Stimulated activated CD8-positive, alpha-beta memory T cell treated with anti-CD3 and anti-CD28 coated beads, Interleukin-4, amount 100 ng/mL, for 1 hour (primary cell): ENCODE measurements at places on chromosomes 4 and X.

DNA sequence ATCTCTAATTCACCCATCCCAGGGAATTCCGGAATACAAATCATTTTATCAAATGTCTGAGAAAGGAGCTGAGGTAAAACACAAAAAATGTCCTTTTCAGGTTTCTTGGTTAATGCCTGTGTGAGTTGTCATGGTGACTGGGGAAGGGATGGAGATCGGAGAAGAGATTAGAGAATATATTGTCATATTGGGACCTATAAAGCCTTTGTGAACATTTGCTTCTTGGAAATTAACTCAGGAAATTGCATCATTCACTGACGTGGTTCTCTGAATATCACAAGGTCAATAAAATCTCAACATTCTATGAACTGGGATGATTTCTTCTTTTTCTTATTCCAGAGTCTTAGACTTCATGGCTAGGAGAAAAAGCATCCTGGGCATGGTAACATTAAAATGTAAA, 174.8 kb upstream of the GLRA2 start:
- no peak for DNase-seq

GRCh38 chr4:16598597-16599206, 299.7 kb downstream of the LDB2 start:
- DNase-seq = no peak

GRCh38 chr4:123790681-123791080, 394.1 kb downstream of the SPRY1 start:
- no peak for DNase-seq

GRCh38 chr4:111954550-111954949, 190.7 kb upstream of the FAM241A start:
- no peak for DNase-seq

DNA sequence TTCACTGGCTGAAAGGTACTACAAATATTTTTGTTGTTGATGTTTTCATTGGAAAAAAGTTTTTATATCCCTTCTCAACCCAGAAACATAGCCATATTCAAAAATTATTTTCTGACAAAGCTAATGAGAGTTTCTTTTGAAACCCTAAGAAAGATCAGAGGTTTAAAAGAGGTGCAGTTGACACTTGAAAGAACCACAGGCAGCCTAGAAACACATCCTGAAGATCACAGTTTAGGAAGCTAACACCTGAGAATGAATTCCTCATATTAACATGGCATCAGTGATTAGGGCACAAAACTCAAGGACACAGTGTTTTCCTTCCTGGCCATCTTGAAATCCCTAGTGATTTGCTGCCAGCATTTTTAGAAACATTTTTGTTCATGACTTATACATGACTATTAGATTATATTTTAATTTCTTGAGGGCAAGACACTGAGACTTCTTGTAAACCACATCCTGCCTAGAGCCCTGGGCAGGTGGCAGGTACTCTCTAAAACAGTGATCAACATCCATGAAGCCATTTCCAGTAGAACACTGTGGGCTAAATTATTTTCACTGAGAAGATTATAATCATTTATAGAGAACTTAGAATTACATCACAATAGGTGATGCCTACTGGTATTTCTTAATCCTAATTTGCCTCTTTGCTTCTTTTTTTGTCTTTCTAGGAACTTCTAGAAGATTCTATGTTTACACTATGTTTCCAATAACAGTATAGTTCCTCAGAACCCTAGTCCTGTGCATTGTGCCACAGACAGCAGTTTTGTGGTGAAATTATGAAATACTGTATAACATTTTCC, 80.0 kb downstream of the ARSJ start:
- no peak for DNase-seq

DNA sequence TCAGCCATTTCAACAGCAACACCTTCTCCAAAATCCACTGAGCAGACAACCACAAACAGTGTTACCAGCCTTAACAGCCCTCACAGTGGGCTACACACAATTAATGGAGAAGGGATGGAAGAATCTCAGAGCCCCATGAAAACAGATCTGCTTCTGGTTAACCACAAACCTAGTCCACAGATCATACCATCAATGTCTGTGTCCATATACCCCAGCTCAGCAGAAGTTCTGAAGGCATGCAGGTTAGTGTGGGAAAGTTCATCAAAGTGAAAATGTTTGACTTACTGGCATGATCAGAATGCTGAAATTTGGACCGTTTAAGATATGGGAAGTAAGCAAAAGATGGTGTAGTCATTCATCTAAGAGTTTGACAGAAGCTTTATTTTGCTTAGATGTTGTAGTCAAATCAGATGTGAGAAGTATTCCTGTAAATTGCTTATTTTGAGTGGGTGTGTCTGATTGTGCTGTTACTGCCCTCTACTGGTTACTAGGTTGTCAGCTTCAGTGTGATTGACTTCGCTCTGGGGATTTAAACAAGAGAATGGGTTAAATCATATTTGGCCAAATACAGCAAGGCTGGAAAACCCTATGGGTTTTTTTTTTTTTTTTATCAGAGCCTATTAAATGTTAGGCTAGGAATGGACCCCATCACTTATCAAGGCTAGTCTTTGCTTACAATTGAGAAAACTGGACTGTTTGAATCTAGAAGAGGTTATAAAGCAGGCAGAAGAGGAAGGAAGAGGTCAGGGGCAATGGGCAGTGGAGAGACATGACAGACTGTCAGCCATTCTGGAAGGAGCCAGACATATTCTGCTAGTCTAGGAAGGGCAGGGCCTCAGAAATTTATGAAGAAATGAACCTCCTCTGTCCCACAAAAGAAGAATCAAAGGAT, 130.3 kb downstream of the DIPK2B start:
- DNase-seq = no peak

- no peak for DNase-seq
Measured at GRCh38 chr4:140720387-140721304, 35.5 kb downstream of the TBC1D9 start.

- DNase-seq = no peak
Measured at GRCh38 chr4:100983426-100983825, 363.9 kb downstream of the PPP3CA start.

GRCh38 chr4:157372154-157372553, 151.6 kb downstream of the GRIA2 start:
- DNase-seq = no peak

GRCh38 chrX:145623453-145623852, 194.2 kb upstream of the SLITRK2 start:
- no peak for DNase-seq

DNA sequence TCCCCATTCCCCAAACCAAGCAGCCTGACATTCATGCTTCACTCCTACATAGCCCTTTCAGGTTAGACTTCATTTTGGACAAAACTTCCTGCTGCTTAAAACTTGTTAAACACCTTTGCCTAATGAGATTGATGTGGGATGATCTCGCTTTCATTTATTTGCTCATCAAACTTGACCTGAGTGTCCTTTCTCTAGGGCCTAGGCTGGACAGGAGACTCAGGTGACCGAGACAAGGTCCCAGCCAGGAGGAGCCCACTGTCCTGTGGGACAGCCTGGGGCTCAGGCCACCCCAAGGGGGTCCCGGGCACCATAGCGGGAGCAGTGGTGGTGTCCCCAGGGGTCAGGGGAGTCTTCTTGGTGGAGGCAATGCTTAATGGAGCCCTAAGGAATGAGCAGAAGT, 23.7 kb upstream of the PSAPL1 start:
- DNase-seq = no peak

GRCh38 chr4:187711586-187711985, 284.0 kb upstream of the ZFP42 start:
- DNase-seq = no peak

GRCh38 chrX:50905334-50905733, 5.2 kb upstream of the BMP15 start:
- no peak for DNase-seq

DNA sequence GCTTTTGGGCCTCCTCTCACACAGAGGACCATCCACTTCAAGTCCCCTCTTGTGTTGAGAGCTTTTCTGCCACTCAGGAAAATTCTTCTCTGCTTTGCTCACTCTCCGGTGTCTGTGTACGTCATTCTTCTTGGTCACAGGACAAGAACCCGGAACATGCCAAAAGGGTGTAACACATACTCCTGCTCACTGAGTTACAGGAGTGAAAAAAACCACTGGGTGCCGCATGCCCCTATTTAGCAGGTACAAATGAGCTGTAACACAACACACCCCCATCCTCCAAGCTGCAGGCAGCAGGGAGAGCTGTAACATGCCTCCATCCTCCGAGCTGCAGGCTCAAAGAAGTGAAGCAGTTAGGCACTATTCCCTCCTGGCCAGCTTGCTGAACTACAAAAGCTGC, 13.0 kb upstream of the CXCL2 start:
- DNase-seq = no peak
